ENCODE measurements at places on chromosomes 4 and X.

DNA sequence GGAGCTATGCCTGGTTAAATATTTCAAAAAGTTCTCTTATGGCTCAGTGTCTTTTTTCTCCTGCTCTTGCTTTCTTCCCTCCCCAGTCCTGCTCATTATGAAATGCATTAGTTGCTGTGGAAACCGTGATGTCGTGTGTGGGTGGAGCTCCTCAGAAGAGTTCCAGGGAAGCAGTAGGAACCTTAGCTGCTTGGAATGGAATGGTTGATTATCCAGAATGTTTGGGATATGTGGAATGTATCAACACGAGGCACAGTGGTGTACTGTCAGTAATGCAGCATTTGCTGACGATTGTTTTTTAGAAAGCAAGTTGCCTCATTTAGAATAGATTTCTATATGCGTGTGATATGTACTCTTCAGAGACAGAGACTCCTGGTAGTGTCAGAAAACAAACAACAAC lies 333.2 kb downstream of the ARHGAP10 start:
- no peak for DNase-seq

DNA sequence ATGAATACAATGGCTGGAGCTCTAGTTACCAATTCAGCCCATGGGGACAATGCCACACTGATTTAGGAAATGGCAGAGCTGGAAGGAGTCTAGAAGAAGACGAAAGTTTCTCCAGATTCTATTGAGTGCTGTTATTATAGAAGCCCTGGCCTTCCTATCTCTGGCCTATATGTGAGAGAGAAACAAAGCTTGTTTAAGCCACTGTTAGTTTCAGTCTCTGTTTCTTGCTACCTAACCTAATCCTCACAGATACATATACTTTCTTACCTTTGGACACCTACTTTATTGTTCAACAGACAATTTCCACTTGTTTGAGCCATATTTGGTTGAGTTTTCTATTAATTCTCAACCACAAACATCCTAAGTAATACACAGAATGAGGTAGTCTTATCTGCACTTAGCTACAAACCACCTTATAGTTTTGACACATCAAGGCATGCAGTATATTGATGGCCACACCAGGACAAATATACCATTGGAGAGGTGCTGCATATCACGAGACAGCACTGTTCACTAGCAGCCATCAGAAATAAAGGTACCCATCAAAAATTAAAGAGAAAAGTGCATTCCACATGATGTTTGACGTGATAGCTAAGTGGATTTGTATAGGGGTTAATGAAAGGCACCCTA lies 190.2 kb downstream of the SMIM20 start:
- DNase-seq = no peak

DNA sequence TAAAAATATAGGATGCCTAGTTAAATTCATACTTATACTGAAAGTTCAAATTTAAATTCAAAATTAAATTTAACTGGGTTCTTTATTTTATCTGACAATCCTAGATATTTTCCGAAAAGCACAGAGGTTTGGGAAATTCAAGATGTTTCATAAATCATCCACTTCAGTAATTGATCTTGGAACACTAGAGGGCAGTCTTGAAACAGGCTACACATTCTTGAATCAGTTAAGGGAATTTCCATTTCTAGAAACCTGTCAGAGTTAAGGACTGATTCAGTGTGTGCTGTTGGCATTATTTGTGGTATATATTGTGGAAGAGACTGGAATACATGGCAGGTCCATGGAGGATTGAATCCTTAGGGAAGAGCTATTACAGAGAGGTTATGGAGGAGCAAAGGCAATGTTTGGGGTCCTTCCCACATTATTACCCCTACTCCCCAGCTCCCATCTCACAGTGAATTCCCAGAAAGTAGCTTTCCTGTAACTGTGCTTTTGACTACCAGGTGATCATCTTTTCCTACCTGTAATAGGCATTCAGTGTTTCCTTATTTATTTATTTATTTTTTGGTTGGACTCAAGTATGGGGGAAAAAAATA lies 92.9 kb downstream of the EGF start:
- DNase-seq = no peak

- DNase-seq = no peak
Observed at GRCh38 chr4:118797558-118798142, 38.3 kb downstream of the SEC24D start.

GRCh38 chrX:149541521-149542047 lies 772 bp downstream of the EOLA1 start:
- no peak for DNase-seq

DNA sequence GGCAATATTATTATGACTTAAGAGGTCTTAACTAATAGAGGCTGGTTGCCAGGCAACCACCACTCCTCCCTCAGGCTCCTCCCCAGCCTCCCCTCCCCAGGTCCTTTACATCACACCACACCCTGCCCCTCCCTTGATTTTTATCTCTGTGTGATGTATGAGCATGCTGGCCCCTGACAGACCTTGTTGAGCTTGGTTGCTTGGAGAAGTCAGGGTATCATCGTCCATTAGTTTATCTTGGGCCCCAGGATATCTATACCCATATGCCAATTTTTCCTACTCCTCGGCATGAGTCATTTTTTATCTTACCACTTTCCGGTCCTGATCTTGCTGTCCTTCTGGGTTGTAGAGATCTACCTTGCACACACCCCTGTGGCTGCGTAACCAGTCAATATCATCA lies 2.5 kb downstream of the AKAP4 start:
- no peak for DNase-seq

DNA sequence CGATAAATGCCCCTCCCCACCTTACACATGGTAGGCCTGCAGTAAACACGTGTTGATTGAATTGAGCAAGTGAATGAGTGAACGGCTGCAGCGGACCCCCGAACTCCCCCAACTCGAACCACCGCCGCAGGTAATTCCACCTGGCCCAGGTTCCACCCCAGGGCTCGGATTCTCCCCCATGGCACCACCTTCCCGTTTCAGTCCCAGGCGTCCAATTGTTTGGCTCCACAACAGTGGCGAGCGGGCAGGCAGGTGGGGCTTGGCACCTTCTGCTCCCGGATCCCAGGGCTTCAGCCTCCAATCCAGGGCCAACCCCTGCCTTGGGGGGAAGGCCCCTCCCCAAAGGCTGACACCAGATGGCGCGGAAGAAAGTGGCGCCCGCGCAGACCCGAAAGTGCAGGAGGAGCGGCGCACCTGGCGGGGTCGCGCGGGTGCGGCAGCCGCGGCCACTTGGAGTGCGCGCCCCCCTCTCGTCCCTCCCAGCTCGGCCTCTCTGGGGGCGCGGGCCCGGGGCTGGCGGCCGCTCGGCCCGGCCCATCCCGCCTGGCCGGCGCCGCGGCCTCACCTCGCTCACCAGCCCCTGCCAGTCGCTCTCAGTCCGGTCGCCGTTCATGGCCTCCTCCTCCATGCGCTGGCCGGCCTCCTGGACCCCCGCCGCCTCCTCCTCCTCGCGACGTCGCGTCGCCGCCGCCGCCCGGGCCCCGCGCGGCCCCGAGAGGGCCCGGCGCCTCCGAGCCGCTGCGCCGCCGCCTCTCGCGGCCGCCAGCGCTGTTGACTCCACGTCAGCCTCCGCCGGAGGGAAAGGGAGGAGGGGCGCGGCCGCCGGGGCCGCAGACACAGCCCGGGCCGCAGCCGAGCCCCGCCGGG lies at the start of gene CCDC149:
CCDC149 (minus strand) TSS at position 791 of the 867 bp plus-strand sequence; CDS start at position 613, 178 bp downstream.
- DNase-seq = peak; percentile 85

- peak; percentile 72 for DNase-seq
Observed at GRCh38 chr4:117084866-117085701, at the start of gene TRAM1L1. TSS of gene TRAM1L1 (minus strand) at chr4:117085576. CDS start at chr4:117085393, 183 bp downstream.

DNA sequence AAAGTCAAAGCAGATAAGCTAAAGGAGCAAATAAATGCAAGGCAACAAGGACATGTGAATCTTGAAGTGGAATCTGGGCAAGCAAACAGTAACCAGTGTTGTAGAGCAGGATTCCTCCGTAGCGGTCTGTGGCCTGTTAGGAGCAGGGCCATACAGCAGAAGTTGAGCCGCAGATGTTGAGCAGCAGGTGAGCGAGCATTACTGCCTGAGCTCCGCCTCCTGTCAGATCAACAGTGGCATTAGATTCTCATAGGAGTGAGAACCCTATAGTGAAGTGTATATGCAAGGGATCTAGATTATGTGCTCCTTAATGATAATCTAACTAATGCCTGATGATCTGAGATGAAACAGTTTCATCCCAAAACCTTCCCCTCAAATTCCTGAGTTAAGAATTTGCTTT lies 550.7 kb downstream of the ADGRL3 start:
- no peak for DNase-seq

DNA sequence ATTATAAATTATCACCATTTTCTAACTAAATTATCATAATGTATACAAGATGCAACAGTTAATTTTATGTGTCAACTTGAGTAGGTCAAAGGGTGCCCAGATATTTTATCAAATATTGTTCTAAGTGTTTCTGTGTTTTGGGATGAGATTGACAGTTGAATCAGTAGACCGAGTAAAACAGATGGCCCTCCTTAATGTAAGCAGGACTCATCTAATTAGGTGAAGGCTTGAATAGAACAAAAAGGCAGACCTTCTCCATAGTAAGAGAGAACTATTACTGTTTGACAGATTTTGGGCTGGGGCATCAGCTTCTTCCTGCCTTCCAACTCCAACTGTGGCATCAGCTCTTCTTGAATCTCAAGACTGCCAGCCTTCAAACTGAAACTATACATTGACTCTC lies 185.8 kb downstream of the TRAM1L1 start:
- no peak for DNase-seq

- DNase-seq = no peak
Observed at GRCh38 chrX:151153086-151153485, 23.3 kb upstream of the GPR50 start.

DNA sequence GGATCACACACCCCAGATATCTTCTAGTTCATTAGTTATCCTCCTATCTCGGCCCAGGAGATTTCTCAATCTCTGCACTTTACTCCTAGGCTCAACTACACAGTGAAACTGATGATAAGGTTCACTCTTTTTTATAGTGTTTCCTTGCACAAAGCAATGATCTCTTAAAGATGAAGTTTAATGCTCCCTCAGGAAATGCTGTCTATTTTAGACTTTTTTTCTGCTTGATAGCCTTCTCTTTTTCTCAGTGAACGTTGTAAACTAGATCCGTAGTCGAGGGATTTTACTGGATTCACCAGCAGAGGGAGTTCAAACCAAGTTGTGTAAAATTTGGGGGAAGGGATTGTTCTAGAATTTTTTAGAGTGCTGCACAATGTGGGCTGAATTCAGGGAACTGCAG lies 269.6 kb downstream of the GBA3 start:
- no peak for DNase-seq

- no peak for DNase-seq
Observed at GRCh38 chr4:173264245-173264644, 69.9 kb downstream of the HMGB2 start.

GRCh38 chrX:132809581-132809980 lies 148.8 kb downstream of the HS6ST2 start:
- no peak for DNase-seq

DNA sequence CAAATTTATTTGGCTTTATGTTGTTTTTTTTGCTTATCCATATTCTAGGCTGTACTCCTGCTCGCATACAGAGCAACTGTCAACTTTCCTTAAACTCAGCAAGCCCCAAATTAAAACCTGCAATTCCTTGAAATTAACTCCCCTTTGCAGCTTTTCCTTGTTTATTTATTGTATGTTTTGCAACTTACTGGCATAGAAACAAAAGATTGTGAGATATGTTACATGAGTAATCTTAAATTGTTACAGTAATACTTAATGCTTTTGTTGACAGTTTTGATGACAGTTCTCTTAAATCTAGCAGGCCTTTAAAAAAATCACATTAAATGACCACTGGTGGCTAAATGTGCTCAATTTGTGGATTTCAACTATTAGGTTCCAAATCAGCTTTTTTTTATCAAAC lies 4.5 kb downstream of the DDX3X start:
- DNase-seq = no peak

DNA sequence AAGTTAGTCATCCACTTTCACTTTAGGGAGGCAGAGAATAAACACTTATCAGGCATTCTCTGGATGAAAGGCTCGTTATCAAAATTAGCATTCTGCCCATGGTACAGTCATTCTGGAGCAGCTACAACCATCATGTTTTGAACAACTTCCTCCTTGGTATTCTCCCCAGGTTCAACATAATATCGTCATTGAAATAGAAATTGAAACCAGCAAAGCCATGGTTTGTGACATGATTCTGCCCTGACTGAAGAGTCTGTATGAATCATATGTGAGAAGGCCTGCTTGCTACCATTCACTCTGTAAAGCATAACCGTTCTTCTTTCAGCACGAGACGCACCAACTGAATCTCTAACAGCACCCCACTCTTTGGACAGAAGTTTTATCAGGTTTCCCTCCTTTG lies 127.5 kb upstream of the RADX start:
- DNase-seq = no peak

DNA sequence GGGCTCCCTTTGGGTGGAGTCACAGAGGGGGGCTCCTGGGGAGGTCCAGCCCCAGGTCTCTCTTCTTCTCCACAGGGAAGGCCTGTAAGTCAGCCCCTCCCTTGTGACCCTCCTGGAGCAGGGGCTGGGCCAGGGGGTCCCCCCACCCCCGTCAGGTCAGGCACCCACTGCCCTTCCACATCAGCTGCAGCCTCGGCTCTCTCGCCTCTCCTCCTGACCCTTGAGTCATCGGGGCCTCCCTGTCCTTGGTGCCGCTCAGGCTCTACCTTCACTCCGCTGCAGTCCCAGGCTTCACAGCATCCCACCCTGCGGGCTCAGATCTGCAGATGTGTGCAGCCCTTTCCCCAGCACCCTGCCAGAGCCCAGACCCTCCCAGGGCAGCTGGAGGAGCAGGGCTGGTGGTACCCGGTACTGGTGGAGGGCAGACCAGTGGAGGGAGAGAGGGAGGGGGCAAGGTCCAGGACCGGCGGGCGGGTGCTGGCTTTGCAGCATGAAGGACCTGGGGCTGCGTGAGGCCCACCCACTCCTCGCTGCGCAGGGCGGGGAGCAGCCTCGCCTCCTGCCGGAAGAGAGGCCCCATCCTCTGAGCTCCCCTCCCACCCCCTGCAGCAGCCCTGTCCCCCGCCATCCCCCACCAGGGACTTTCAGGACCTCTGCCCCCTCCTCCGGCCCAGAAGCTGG lies 117.1 kb downstream of the FAM53A start:
- DNase-seq = peak; percentile 18

DNA sequence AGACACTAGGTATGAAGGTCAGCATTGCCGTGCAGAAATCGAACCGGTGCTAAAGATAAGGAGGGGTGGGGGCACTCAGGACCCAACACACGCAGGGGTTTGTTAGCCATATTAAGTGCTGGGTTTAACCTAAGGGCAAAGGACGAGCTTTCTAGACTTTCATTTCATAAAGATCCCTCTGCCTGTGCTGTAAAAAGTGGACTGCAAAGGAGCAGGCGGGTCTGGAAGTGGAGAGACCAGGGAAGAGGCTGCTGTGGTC lies 1.3 kb downstream of the CASP3 start:
- no peak for DNase-seq

GRCh38 chrX:101362757-101363156 lies 14.2 kb upstream of the TIMM8A start:
- DNase-seq = no peak

DNA sequence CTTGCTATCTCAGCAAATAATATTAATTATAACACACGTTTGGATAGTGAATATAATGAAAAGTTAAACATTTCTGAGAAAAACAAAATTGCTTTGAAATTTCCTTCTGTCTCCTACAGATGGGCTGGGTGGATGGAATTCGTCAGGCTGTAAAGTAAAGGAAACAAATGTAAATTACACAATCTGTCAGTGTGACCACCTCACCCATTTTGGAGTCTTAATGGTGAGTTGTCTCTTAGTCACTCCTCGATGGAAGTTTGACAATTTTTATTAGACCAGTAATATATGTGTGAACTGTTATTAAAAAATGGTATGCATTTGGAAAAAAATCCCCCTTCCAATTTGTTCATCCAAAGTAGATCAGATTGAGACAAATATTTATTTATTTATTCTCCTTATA lies 92.5 kb upstream of the BRS3 start:
- DNase-seq = no peak

- DNase-seq = no peak
Observed at GRCh38 chr4:10123227-10124101, 6.9 kb upstream of the WDR1 start.
